Stimulated activated CD4-positive, alpha-beta T cell treated with anti-CD3 and anti-CD28 coated beads, Interleukin-4, amount 100 ng/mL, for 1 hour (primary cell): ENCODE measurements at places on chromosomes 5 and 9.

DNA sequence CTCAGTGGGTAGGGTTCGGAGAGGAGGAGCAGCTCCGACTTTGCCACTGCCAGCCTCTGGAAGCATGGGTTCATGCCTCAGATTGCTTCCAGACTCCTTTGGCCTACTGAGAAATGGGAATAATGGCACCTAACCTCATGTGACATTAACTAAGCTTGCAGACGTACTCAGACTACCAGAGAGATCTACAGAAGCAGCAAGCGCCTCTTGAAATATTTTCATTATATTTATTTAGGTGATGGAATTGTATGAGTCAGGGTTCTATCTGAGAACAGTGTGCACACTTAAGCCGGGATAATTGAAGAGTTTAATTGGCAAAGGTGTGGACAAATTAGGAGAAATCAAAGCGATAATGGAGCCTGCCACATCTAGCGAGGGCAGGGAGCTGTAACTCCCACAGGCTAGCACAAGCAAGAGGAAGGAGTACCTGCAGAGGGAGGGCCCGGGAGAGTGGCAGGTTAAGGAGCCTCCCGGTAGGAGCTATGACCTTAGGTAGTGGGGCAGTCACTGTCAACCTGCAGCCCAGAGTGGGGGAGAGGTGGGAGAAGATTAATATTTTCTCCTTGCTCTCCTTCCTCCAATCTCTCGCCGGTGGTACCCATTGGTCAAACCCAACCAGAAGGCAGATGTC lies 12.2 kb upstream of the PDZD2 start:
- DNase-seq = no peak

DNA sequence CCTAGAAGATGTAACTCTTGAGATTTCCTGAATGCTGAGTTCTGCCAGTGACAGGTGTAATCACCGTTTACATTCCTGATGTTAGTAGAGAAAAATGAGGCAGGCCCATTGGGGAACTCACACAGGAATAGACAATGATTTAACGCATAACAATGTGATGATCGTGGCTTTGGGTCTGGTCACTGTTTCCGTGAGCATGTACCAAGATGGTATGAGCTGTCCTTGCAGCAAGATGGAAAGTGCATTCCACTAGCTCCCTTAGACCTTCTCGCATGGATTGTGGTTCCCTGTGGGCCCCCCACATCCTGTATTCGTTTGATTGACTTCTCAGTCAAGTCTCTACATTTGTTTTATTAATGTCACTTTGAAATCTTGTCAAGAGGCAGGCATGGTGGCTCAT lies 124.0 kb upstream of the DAP start:
- DNase-seq = no peak

DNA sequence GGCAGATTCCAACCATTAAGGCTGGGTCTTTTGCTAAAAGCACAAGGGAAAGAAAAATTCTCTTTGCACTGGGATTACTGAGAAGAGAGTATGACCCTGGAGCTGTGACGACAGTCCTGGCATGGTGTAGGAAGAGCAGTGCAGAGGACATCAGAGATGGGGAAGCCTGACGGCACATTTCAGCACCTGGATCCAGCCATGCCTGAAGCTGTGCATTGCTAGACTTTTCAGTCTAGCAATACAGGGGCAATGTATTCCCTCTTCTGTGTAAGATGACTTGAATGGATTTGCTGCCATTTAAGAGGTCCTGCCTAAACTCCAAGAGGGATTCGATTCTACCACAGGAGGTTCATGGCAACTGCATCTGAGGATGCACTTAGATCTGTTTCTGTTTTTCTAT lies 12.3 kb upstream of the MRNIP start:
- DNase-seq = no peak

GRCh38 chr9:124478354-124478753 lies 28.1 kb downstream of the ADGRD2 start:
- DNase-seq = no peak

- DNase-seq = no peak
Measured at GRCh38 chr5:120684213-120684612, 220.1 kb downstream of the PRR16 start.

DNA sequence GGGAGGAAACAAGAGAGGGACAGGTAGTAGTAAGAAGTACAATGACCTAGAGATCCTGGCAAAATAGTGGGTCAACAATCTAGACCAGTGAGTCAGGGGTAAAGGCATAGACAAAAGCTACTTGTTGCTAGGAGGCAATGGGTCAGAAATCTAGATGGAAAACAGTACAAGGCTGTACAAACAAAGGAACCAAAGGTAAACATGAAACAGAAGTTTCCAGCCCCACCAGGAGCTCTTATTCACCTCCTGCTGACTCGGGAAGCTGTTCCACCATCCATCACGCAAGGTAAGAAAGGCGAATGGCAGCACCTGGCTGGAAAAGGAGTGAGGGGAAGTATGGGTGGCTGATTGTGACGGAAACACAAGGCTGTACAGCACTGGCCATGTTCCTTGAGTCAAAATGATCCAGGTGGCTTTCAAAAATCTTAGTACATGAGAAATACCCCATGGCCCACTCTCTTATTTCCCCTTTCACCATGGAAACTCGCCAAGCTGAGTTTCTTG lies 70.5 kb upstream of the RAI14 start:
- DNase-seq = no peak

DNA sequence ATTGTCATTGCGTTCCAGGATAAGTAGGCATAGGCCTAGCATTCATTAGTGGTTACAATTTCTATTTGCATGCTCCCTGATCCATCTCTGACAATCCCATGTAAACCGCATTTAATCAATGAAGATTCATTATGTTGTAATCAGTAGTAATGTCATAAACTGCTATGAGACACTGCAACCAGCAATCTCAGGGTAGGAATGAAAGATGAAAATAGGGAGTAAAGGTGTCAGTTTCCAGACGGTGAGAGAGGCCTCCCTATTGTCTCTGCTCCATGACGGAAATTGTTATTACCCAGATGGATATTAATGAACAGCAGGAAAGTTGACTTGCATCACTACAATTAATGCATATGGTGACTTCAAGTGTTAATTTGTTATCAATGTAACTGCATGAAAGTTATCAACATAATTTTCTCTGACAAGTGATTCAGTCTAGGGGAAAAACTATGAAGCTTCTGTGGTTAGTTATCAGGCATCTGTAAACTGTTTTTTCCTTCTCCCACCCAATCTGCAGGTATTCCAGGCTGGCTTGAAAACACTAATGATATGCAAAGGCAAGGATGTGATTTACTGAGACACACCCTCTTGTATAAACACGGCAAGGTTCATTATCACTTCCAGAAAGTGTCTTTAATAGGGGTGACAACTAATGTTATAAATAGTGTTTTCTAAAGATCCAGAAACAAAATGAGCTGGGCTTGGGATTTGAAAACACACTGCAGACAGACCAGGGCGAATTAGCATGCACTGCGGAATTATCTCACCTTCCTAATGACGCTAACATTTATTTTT lies 73.5 kb downstream of the ZNF622 start:
- no peak for DNase-seq

DNA sequence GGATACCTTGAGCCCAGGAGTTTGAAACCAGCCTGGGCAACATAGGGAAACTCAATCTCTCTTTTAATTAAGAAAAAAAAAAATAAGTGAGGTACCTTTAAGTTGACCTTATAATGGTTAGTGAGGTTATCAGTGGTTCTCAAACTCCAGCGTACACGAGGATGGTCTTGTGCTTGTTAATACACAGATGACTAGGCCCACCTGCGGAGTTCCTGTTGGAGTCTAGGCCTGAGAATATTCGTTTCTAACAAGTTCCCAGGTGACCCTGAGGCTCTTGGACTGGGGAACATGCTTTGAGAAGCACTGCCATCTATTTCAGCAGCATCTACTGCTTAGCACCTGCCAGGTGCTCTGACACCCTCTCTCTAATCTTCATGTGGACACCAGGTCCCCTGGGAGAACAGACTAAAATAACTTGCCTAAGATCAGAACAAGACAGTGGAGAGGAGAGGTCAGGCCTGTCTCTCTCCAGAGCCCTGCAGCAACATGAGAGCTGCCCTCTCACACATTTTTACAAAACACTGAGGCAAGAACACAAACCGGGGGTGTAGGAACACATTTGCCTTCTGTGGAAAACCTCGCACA lies 24.6 kb downstream of the TLE1 start:
- DNase-seq = no peak

DNA sequence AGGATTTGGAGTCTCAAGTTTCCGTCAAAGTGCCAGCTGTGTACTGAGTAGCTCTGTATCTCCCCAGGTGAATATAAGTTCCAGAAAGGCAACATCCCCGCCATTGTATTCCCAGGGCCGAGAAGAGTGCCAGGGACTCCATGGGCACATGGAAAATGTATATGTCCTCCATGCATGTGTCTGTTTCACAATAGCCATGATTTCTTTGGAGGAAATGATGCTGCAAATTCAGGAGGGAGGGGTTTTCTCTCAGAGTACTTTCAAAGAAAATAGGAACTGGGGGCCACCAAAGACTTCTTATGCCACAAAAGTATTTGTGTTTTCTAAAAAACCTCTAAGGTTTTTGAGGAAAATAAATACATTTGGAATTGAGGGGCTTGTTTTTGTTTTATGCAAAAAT lies 524.6 kb downstream of the BNC2 start:
- DNase-seq = no peak

GRCh38 chr5:20158006-20158405 lies 170.0 kb upstream of the CDH18 start:
- DNase-seq = no peak

DNA sequence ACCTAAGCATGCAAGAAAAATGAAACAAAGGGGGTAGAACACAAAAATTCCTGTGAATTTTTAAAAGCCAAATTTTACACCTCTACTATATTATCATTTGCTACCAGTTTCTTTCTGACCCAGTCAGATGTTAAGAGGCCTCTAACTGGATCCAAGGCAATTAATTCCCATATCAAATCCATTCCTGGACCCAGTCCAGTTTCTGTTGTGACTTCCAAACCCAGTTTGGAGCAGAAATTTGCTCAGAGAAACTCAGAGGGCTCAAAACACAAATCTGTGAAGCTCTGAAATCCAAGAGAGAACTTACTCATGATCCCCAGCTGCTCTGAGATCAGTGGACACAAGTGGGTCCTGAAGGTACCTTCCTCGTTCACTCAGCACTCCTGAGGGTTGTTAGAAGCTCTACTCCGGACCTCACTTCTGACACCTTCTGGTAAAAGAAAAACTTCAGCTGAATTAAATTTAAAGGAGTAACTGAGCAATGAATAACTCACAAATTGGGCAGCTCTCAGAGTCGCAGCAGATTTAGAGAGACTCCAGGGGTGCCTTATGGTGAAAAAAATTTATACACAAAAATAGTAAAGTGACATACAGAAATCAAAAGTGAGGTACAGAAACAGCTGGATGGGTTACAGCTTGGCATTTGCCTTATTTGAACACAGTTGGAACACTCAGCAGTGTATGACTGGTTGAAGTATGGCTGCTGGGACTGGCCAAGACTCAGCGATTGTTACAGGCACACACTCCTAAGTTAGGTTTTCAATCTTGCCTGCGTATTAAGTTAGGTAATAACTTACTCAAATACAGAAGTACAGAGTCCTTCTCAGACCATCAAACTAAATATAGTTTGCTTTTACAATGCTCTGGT lies 32.4 kb downstream of the INSL4 start:
- no peak for DNase-seq

DNA sequence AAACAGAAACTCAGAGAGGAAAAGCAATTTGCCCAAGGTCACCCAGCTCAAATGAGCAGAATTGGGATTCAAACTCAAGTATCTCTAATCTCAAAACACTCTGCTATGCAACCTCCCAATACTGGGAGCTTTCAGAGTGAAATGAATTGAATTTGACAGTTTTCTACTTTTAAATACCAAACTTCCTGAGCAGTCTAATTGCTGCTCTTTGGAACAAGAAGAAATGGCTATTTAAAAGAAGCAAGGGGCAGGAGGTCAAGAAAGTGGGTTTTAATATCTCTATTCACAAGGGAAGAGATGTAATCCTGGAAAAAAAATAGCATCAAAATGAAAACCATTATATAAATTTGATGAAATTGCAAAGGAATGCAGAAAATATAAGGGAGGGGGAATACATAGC lies 142.6 kb downstream of the INSYN2B start:
- DNase-seq = no peak

DNA sequence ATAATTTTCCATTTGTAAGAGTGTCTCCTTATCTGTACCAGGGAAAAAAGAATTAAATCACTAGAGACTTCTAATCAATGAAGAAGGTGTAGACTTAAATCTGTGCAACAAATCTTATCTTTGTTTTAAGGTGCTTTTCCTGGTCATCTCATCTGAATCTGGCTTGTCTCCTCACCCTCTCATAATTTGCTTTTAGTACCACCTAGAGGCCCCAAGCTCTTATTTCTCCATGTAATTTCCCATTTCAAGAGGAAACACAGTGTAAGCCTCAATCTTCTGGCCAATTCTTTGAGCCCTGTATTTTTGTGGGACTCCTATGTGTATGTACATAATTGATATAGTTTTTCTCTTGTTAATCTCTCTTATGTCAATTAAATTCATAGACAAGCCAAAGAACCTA lies 1975.3 kb upstream of the CDH6 start:
- no peak for DNase-seq

DNA sequence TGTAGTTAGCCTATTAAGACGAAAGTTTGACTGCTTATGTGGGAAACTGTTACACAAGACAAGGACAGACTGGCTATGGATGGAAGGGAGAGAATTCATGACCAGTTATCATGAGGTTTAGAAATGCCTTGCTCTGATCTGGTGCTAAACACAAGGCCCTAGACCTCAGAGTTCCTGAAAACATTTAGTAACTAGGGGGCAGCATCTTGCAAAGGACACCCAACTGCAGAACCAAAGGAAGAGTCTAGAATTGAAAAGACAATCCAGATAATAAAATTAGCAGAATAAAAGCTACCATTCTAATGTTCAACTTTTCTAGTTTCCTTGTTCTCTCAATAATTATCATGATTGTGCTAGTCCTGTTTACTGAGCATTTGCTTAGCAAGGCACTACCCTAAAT lies 130.5 kb upstream of the GPR151 start:
- DNase-seq = no peak

DNA sequence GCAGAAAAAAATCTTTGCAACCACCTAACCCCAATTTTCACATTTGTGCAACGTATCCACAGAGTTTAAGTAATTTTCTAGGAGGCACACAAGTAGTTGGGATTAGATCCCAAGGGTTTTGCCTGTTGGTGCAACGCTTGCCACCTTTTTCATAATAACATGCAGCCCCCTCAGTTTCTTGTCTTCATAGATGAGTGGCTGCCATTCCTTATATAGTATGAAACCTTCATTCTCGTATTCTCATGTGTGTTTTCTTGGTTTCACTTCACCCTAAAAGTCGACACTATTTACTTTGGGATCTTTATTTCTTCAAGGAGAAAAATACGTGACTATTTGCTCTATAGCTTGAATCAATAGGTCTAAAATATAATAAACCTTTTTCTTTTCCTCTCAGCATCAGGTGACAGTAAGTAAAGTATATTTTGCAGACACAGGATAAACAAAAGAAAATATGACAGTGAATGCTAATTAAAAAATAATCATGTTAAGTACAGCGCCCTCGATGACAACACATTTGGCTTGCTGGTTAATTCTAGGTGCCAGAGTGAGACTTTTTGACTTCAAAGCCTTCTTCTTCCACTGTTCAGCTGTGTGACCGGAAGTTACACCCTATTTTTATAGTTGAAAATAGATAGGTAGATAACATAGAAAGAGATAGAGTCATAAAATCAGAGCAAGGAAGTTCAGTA lies 342.8 kb upstream of the CCNG1 start:
- DNase-seq = no peak

- no peak for DNase-seq
Measured at GRCh38 chr5:75475364-75475763, 36.1 kb downstream of the CERT1 start.
